ENCODE measurements at places on chromosomes 12 and 14. TPM values are rescaled to one million over a fixed set of nuclear protein-coding genes. Genes with fewer than 3 reads are reported as not detected.

Gene NXPH4
- 1.1 TPM for total RNA-seq

Gene SIX6
- total RNA-seq, result not detected

Gene DIO3
- not detected for total RNA-seq

Gene CD69
- 197 TPM for total RNA-seq

Data from activated CD4-positive, alpha-beta memory T cell treated with anti-CD3 and anti-CD28 coated beads, Interleukin-2, amount 10 ng/mL, durations not matched to agents 7 days and 5 days (primary cell).